ENCODE measurements at places on chromosomes 11 and 22. TPM values are rescaled to one million over a fixed set of nuclear protein-coding genes. Genes with fewer than 3 reads are reported as not detected.

- no peak for DNase-seq
These were observed 93.3 kb downstream of the SGSM3 start for GRCh38 chr22:40463683-40464082.

GRCh38 chr11:75388386-75389275 lies 10.7 kb upstream of the RPS3 start:
- peak; percentile 87 for DNase-seq

ATM gene
- 72.1 TPM for total RNA-seq

GRCh38 chr11:126482586-126483108 lies 127.2 kb downstream of the ST3GAL4 start:
- DNase-seq: no peak

TRABD gene
- 24.3 TPM for total RNA-seq

DNA sequence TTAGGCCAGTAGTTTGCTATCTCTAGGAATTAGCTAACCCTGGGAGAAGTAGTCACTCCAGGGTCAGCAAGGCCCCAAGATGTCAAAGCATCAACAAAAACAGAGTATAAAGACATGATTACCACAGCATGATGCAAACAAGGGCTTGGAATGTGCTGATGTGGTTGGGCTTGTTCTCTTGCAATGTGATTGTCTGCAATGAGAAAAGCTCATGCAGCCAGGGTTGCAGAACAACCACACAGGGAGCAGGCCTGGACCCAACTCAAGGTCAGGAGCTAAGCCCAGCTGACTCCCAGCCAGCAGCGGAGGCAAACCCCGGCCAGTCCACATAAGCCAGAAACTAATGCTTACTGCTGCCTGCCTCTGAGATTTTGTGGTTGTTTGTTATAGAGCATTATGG lies 132.4 kb upstream of the ZC3H12C start:
- DNase-seq: no peak

GRCh38 chr11:94279996-94280395 lies 24.4 kb upstream of the IZUMO1R start:
- DNase-seq: no peak

TMEM191B gene
- total RNA-seq: 0.70 TPM

BAIAP2L2 gene
- total RNA-seq: 0.48 TPM

UBQLN3 gene
- total RNA-seq: not detected

DNA sequence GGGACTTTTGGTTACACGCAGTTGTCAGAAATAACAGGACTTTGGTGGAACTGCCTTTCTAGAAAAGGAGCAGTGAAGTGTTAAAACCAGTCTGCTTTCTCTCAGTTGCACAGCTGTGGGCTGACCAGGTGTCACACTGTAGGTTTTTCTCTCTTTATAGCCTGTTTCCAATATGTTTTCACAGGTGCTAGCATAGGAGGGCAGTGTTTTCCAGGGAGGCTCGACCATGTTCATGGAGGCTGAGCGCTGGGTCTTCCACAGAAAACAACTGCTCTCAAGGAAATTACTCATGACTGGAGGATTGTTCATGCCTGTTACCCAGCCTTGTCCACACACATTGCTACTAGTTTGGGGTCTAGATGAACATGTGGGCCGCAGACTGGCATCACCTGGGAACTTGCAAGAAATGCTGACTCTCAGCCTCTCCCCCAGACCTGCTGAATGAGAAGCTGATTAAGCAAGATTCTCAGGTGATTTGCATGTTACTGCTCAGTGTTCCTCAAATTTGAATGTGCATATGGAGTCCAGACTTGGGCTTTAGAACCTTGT lies 157.7 kb downstream of the MAML2 start:
- DNase-seq: peak; percentile 49

DNA sequence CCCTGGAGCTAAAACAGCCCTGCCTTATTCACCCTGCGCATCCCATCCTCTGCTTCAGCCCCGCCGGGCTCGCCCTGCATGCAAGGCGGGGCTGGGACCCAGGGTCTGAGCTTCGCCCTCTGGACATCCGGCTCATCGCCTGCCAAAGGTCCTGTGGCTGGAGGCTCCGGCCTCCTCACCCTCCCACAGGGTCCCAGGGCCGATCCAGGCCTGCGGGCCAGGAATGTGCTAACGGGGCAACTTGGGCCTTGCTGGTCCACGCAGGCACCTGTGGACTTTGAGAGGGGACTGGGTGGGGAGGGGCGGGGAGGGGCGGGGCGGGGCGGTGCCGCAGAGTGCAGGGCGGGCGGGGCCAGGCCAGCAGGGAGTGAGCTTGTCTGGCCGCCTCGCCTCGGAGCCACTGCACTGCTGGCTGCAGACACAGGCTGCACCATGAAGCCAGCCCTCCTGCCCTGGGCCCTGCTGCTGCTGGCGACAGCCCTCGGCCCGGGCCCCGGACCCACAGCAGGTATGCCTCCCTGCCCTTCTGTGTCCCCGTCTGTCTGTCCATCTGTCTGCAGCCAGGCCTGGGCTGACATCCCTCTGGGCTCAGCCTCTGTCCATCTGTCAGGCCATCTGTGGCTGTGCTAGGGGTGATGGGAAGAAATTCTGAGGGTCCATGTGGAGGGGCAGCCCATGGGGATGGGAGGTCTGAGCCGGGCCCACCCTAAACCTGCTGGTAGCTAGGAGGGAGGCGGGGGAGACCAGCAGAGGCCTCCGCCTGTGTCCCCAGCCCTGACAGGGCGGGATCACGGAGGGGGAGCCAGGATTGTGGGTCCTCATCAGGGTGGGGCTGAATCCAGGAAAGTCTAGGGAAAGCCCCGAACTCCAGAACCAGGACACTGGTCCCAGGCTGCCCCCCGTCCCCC lies at the start of gene SUSD2:
TSS of gene SUSD2 (plus strand) at position 400 of the 908 bp plus-strand sequence. CDS start at position 433, 33 bp downstream.
- DNase-seq: no peak

DNA sequence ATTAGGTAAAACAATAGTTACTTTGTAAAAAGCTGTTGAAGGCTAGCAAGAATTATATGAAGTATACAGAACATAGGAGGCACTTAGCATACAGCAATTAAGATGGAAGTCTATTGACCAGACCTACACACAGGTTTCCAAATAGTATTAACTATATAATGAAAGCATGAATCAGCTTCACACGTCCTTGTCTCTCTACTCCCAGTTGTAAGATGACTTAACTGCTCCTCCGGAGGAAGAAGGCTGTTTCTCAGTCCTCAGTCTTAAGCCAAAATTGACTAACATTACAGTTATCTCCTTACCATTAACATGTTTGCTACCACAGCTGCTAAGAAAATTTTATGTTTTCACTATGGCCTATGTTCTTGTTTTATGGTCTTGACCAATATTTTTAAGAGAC lies 24.7 kb downstream of the SIK3 start:
- DNase-seq: no peak

DNA sequence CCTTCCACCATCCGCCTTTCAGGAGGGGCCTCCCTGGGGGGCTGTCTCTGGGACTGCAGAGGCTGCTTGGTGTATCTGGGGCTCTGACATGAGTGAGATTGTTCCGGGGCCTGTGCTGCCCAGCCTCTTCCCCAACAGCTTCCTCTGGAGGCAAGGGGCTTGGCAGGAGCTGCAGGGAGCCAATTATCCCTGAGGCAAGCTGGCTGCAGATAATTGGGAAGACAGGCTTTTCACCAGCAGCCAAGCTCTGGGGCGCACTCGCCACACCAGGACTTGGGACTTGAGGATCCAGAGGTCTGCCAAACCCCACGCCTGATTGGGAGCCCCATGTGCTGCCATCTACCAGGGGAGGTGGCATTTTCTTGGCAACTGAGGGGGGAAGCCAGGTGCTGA lies 15.6 kb upstream of the RTN4R start:
- DNase-seq: no peak

BIK gene
- not detected for total RNA-seq

GRCh38 chr22:26471522-26471921 lies 12.1 kb downstream of the HPS4 start:
- no peak for DNase-seq

- DNase-seq: peak; percentile 40
These were observed 544.6 kb upstream of the B3GAT1 start for GRCh38 chr11:134956450-134957210.
